CD8-positive, alpha-beta memory T cell (primary cell): ENCODE measurements at places on chromosomes 2 and 18.
A peak's percentile ranks its signal among the peaks of the same experiment; 100 is the strongest.

GRCh38 chr2:152613235-152613634 lies 104.0 kb downstream of the PRPF40A start:
- no peak for DNase-seq

- DNase-seq = no peak
Observed at GRCh38 chr2:62054916-62055450, 140.9 kb upstream of the B3GNT2 start.

- DNase-seq = no peak
Observed at GRCh38 chr2:163641986-163642385, 93.8 kb downstream of the FIGN start.

GRCh38 chr2:209147981-209148380 lies 275.9 kb upstream of the MAP2 start:
- no peak for DNase-seq

GRCh38 chr18:26089293-26090129 lies 902 bp downstream of the SS18 start:
- DNase-seq = peak; percentile 5

DNA sequence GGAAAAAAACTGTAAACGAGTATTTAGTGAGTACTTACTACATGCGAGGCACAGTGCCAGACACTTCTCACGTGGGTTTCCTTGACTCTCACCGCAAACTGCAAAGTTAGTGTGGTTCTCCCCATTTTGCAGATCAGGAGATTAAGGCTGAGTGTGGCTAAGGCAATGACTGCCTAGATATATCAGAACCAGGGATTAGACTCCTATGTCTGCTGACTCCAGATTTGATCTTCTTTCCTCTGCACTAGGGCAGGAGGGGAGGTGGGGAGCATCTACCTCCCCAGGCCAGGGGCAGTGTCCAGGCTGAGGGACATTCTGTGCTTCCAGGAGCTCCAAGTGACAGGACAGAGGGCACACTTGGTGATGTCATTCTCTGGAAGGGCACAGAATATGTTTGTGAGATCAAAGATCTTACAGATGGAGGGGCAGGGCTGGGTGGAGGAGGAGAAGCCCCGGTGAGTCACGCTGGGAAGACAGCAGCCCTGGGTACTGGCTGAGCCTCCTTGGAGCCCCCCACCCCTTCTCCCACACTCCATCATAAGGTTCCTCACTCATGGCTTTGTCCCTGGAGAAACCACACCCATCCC lies 92.4 kb downstream of the RHOB start:
- no peak for DNase-seq

- DNase-seq = no peak
Observed at GRCh38 chr2:88310787-88311186, 140.6 kb downstream of the THNSL2 start.

- no peak for DNase-seq
Observed at GRCh38 chr2:213609570-213610170, 325.4 kb downstream of the SPAG16 start.

GRCh38 chr2:208541989-208542464 lies 135.4 kb downstream of the PTH2R start:
- DNase-seq = no peak

GRCh38 chr2:23545396-23545795 lies 160.4 kb downstream of the KLHL29 start:
- DNase-seq = no peak

DNA sequence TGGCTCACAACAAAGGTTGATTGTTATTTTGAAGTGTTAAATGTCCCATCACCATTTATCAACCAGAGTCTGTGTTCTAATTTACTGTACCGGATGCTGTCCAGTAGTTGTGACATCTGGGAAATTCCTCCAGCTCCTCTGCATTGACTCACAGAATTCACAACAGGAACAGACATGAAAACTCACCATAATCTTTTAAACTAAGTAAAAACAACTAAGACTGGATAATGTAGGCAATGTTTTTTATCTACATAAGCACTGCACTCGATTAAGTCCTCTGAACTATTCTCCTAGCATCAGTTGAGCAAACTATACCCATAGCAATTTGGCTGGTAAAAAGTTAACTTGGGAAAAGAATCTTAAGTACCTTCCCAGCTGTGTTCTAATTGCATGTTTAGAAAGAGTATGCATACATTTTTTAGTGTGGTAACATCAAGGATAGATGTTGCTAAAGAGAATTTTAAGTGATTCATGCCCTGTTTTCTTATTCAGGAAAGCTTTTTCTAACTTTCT lies 42.9 kb upstream of the MYO1B start:
- no peak for DNase-seq

DNA sequence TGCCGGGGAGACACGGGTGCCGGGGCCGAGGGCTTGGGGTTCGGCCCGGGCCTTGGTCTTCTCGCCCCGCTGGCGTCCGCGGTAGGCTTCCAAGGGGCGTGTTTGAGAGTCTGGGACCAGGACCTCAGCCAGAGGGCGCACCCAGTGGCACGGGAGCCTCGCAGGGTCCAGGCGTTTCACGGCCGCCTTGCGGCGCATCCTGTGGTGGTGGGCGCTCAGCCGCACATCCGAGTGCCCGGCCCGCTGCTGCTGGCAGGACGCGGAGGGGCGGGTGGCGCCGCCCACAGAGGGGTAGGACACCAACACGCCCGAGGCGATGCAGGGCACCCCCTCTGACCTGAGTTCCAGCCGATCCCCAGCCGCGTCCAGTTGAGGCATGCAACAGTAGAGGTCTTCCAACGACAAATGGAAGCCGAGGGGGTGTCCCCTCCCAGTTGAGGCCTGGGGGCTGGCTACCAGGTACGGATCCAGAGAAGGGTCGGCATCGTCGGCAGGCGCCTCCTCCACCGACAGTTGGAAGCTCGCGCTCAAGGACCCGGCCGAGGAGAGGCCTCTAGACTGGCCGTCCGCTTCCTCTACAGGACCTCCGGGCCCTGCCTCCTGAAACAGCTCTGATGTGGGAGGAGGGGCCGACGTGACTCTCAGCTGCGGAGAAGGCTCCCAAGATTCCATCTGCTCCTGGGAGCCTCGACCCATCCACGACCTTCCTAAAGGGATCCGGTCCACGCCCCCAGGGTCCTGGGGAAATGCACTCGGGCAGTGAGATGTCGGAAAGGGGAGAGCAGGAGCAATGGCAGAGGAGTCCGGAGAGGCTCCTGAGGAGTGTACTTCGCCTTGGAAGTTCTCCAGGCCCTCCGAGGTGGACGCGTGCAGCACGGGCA lies 6.3 kb downstream of the C2orf81 start:
- no peak for DNase-seq

DNA sequence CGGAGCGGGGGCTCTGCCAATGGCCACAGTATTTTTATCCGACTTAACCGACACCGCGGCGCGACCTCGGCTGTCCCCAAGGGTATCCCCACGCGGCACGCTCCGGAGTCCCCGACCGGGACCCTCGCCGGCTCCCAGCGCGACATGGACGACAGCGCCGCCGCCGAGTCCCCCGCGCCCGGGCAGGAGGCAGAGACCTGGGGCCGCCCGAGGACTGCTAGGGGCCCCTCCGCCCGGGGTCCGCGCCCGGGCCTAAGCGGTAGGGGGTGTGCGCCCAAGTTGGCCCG lies 468 bp downstream of the UXS1 start:
- no peak for DNase-seq

GRCh38 chr2:36404754-36405153 lies 49.2 kb downstream of the CRIM1 start:
- no peak for DNase-seq

- DNase-seq = no peak
Observed at GRCh38 chr2:7010391-7011054, 93.3 kb downstream of the RNF144A start.

- no peak for DNase-seq
Observed at GRCh38 chr2:31088504-31089195, 49.6 kb downstream of the GALNT14 start.

DNA sequence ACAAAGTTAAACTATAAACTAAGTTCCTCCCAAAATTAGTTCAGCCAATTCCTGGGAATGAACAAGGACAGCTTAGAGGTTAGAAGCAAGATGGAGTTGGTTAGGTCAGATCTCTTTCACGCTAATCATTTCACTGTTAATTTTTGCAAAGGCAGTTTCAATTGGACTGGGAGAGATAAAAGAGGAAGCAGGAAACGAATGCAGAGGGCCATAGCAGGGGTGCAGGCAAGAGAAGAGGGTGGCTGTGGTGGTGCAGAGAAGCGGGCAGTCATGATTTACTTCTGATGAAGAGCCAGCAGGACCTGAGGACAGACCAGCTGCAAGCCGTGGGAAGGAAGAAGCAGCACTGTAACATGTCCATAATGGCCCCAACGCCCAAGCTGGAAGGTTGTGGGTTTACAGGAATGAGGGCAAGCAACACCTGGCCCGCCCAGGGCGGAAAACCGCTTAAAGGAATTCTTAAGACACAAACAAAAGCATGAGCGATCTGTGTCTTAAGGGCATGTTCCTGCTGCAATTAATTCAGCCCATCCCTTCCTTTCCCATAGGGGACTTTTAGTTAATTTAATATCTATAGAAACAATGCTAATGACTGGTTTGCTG lies 4.1 kb upstream of the RMP24 start:
- no peak for DNase-seq

GRCh38 chr2:18398833-18399232 lies 161.6 kb downstream of the RDH14 start:
- no peak for DNase-seq

DNA sequence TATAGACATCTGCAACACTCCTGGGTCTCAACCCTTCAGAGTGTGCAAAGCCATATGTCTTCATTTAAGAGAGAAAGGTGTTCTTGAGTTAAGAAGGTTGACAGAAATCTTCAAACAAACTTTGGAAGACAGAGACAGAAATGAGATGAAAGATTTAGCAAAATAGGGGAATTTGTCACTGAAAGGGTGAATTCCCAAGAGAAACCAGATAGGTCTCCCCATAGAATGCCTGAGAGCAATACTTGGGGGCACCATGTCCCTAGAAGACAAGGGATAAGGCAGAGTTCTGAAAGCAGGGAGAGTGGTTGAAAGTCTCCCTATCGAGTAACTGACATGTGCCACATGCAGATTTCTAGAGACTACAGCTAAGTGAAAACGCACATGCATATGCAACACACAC lies 50.0 kb downstream of the AP1S3 start:
- DNase-seq = no peak

DNA sequence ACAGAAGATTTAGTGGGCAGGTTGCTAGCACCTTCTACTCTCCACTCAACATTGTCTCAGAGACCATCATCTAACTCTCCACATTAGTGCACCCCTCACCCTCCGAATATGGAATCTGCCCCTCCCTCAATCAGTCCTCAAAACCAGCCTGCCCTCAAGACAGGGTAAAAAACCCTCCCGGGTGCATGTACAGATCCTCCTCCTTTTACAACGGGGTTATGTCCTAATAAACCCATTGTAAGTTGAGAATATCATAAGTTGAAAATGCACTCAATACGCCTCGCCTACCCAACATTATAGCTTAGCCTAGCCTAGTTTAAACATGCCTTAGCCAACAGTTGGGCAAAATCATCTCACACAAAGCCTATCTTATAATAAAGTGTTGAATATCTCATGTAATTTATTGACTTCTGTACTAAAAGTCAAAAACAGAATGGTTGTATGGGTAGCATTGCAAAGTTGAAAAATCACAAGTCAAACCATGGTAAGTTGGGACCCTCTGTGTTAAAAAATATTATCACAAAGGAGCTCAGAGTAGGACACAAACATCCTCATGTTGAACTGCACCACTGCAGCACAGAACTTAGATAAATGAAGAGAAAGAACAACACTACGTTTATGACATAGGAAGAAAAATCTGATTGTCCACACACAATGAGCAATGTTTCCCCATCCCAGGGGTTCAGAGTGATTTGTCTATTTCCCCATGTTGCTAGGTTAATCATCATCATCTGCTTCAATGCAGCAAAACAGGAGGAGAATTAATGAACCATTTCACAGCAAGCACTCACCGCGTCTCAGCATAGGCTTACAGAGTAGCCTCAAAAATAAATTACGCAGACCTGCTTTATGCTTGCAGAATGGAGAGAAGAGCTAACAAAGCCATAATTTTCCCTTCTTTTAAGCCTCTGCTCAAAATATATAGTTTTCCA lies 184.1 kb upstream of the ARL4C start:
- DNase-seq = no peak

- DNase-seq = no peak
Observed at GRCh38 chr2:236641051-236641726, 71.6 kb downstream of the ACKR3 start.

- no peak for DNase-seq
Observed at GRCh38 chr18:11324956-11325882, 175.8 kb upstream of the PIEZO2 start.

DNA sequence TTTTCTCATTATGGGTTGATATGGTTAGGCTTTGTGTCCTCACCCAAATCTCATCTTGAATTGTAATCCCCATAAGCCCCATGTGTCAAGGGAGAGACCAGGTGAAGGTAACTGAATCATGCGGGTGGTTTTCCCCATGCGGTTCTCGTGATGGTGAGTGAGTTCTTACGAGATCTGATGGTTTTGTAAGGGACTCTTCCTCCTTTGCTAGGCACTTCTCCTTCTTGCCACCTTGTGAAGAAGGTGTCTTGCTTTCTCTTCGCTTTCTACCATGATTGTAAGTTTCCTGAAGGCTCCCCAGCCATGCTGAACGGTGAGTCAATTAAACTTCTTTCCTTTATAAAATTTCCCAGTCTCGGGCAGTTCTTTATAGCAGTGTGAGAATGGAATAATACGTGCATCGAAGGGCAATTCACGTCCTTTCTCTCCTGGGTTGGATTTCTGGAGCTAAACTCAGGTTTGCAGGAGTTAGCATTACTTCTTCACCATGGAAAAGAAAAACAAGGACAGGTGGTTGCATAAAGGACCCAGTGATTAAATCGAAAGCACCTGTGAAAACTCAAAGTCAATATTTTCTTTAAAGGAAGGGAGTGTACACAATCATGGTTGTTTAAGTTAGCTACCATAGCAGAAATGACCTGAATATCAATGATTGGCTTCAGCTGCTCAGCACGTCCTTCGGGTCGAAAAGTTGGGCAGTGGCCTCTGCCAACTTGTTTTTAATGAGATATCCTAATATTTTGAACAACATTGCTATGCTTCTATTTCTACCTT lies 54.1 kb downstream of the CDC42EP3 start:
- DNase-seq = no peak

- DNase-seq = no peak
Observed at GRCh38 chr18:35139517-35139916, 98.3 kb downstream of the MAPRE2 start.

- no peak for DNase-seq
Observed at GRCh38 chr18:42339372-42339771, 384.3 kb downstream of the PIK3C3 start.

GRCh38 chr2:96963316-96963715 lies 23.1 kb downstream of the FAM178B start:
- DNase-seq = no peak

DNA sequence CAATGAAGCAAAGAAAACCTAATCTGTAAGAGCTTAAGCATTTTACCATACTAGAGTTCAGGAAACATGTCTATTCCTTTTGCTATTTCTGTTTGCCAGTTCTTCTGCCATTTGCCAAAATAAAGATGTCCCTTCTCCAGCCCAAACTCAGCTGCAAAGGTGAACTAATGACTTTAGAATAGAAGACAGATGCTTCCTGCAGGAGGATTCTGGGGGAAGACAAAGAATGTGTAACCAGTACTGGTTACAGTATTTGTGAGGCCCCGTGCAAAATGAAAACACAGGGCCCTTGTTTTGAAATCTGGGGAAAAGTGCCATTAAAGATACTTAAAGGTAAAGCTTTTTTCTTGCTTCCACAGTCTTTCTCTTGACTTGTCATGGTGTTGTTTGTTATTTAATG lies 34.3 kb upstream of the MTX2 start:
- DNase-seq = no peak
